ENCODE measurements at places on chromosomes 5 and 9.

- DNase-seq = no peak
Measured at GRCh38 chr5:53590759-53591158, 30.3 kb downstream of the NDUFS4 start.

DNA sequence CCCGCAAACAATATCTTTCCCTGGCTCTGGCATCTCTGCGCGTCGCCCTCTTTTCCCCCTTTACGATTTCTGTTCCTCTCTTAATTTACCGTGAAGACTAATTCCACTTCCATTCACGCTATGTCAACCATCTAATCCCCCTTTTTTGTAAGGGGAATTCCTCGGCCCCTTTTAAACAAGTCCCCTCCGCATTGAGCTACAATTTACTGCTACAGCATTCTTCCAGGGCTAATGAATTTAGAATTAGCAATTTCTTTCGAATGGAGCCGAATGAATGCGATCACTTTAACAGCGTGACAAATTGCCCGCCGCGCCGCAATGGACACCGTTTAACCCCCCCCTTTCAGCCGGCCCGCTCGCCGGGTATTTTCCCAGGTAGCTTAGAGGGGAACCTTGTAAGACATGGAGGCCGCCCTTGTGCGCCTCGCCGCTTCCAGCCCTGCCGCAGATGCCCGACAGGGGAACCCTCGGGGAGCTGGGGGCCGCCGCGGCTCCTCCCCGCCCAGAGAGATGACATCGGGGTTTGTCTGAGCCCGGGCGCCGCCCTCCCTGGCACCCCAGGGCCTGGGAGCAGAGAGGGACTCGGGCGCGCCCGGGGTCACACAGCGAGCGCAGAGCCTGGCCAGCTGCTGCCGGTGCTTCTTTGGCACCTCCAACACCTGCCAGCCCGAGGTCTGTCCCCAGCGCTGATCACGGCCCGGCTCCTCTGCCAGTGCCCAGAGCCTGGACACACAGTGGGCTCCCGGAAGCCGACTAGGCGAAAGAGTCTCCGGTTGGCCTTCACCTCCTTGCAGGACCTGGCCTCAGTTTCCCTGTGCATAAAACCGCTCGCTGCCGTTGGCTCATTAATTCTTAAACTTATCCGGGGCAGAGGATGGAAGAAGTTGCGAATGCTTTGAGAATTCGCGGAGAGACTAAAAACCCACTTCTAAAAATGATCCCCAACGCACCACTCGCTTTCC, 1.3 kb downstream of the PRDM12 start:
- no peak for DNase-seq

DNA sequence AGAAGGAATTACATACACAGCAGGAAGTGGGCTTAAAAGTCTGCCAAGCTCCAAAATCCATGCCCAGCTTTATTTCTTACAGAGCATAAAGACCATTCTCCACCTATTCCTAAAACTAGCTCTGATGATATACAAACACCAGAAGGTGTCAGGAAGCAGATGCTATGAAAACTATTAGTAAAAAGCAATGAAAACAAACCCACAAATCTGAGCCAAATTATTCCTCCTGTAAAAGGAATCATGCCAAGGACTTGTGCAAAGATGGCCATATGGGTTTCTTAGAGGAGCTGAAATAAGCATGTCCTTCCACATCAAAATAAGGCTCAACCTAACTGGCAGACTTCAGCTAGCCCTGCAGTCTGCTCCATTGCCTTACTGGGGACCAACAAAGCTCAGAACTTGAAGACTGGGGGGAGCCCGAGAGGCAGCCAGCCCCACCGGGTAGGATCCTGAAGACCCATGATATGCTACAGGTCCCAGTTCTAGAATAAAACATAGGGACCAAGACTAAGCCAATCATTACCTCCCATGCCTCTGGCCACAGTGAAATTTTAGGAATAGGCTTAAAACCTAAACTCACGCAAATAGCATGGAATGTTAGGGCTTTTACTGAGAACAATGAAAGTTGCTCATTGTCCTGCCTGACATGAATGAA, 42.8 kb upstream of the GABRP start:
- DNase-seq = no peak

GRCh38 chr9:81620002-81620390, 69.4 kb downstream of the TLE1 start:
- DNase-seq = peak; percentile 34

DNA sequence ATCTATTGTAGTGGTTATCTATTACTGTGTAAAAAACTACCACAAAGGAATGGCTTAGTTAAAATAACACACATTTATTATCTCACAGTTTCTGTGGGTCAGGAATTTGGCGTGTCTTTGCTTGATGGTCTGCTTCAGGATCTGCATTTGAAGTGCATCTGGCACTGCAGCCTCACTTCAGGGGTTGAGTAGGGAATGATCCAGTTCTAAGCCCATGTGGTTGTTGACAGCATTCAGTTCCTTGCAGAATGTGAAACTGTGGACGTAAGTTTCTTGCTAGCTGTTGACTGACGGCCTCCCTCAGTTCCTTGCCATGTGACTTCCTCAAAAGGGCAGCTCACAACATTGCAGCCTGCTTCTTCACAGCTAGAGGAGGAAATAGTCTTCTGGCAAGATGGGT, 2.1 kb upstream of the OGN start:
- DNase-seq = peak; percentile 16

DNA sequence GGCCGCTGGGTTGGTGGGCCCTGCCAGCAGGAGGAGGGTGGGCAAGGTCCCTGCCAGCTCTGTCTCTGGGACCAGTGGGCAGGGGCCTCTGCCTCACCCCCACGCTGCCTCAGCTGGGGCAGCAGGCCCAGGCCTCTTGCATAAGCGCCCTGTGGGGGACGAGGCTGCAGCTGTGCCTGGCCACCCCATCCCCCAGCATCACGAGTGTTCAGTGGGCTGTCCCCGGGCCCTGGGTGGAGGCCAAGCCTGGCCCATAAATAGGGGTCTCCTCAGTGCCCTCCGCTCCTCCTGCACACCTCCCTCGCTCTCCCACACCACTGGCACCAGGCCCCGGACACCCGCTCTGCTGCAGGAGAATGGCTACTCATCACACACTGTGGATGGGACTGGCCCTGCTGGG, at the start of gene PTGDS:
Gene PTGDS (plus strand): TSS at position 282 of the 400 bp plus-strand sequence. CDS start 75 bp downstream, at position 357.
- no peak for DNase-seq

DNA sequence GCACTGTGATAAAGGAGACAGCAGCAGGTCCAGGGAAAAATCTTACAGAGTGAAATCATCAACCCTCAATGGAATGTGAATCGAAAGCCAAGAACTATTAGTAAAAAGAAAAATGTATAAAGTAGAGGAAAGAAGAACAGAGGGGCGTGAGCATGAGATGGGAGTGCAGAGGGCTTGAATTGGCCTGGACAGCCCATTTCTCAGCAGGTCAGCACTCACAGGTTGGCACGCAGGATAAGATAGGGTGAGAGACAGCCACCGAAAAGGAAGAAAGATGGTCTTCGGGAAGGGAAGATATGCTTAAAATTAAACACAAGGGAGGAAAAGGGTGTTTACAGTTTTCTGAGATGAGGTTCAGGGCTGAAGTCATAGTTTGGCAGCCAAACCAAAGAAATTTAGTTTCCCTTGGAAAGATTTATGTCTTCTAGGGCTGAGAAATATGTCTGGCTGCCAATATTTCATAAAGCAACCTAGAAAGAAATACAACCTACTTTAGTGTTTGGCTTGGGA, 524.7 kb downstream of the SPATA31D1 start:
- DNase-seq = no peak

- DNase-seq = no peak
Measured at GRCh38 chr5:55902696-55903095, 51.5 kb downstream of the IL31RA start.

DNA sequence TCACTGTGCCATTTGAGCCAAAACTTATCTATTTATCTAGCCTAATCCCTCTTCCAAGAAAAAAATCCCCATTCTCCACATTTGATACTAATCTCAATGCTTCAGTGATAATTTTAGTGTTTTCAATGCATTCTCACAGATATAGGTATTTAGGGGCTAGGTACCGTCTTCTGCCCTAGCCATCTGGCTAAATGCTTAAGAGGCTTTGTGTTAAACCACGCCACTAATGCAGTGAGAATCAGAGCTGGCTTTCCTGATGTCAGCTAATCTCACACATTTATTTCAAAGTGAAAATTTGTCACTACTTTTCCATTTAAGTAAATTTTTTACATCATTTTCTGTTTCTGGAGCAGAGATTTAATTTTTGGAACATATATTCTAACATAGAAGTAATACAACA, 479.7 kb downstream of the MAN2A1 start:
- no peak for DNase-seq

GRCh38 chr9:127721391-127721821, 5.5 kb downstream of the TTC16 start:
- no peak for DNase-seq

GRCh38 chr9:37417252-37417803, 5.2 kb upstream of the GRHPR start:
- DNase-seq = no peak

- no peak for DNase-seq
Measured at GRCh38 chr5:96129276-96129675, 167.6 kb upstream of the ELL2 start.

DNA sequence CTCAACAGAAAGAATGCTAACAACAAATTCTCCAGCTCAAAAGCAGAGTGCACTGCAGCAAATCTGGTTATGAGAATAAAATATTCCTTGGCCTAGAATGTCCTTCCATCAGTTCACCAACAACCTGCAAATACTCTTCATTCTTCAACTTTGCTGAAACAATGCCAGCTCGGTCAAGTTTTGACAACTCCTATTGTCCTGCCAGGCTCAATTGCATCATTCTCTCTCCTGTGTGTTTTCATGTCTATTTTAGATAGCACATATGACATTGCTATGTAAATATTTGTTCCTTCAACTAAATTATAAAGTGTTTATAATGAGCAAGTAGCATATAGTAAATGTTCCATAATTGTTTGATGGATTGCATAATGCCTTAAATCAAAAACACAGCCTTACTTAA, 463.8 kb downstream of the TLE1 start:
- no peak for DNase-seq

- DNase-seq = no peak
Measured at GRCh38 chr9:128621730-128622455, 34.8 kb downstream of the DYNC2I2 start.

- no peak for DNase-seq
Measured at GRCh38 chr9:13857521-13857920, 456.4 kb downstream of the NFIB start.

- no peak for DNase-seq
Measured at GRCh38 chr9:73583576-73583975, 431.9 kb downstream of the ANXA1 start.

DNA sequence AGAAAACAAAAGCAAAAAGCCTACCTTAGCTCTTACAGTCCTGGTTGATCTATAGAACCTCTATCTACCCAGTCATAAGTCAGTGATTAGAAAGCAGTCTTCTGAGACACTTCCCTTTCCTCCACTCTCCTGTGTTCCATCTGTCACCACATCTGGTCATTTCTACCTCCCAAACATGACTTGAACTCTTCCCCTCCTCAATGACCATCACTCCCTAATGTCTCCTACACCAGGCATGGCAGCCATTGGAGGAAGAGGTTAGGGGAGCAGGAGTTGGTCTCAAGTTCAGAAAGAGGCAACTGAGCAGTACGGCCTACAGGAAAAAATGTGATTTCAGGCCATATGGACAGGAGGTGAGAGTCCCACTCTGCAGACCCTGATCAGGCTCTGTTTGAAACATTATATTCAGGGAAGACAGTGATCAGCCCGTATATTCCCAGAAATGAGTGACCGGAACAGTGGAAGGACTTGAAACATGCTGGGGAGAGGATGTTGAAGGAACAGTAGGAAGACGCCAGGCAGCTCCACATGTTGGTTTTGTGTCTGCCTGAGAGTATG, 12.0 kb downstream of the ABLIM3 start:
- DNase-seq = no peak

GRCh38 chr5:158755221-158755620, 344.5 kb downstream of the EBF1 start:
- no peak for DNase-seq
